ENCODE measurements at places on chromosomes 11 and 22. TPM values are rescaled to one million over a fixed set of nuclear protein-coding genes. Genes with fewer than 3 reads are reported as not detected.
A peak's percentile ranks its signal among the peaks of the same experiment; 100 is the strongest.

DNA sequence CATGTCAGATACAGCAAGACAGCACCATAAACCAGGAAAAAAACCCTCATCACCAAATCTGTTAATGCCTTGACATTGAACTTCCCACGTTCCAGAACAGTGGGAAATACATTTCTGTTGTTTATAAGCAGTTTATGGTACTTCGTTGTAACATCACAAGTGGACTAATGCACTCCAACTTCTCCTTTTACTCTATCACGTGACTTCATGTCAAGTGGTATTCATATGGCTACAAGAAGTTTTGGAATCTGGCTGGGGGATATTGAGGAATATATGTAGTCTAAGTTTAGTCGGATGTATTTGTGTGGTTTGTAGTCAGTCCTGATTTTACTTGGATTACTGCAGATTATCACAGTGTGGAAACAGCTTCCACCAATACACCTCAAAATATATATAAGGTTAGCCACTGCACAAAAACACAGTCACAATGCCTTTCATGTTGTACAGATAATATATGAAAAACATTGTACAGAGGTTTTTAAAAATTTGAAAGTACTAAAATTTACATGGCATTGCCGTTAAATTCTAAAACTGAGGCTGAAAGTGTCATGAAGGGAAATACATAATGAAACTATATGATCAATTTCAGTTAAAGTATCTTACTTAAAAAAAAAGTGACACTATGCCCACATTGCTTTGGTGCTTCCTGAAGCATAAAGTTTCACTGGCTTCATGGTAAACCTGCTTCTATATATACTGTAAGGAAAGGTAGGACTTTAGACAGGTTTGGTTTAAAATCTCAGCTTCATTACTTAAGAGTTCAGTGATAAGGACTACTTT is 134.1 kb downstream of the CASP12 start:
- H3K36me3 ChIP-seq: no peaks in the 10 kb centered on the region
- no peaks in the 10 kb centered on the region for H3K4me1 ChIP-seq
- no peak for DNase-seq
- H3K27ac ChIP-seq: no peak overlapping the region
- no peaks in the 10 kb centered on the region for H3K27me3 ChIP-seq
- no peak overlapping the region for H3K4me3 ChIP-seq

- H3K4me1 ChIP-seq: no peaks in the 10 kb centered on the region
- H3K27me3 ChIP-seq: no peaks in the 10 kb centered on the region
- no peak overlapping the region for H3K4me3 ChIP-seq
These were observed 32.3 kb upstream of the CAT start for GRCh38 chr11:34406413-34406812.

The KRTAP5-4 gene
- total RNA-seq: not detected

The TRIM49D1 gene
- not detected for total RNA-seq

GRCh38 chr22:41147722-41148121 is 55.3 kb downstream of the EP300 start:
- no peaks in the 10 kb centered on the region for H3K4me1 ChIP-seq
- no peak for DNase-seq
- no peaks in the 10 kb centered on the region for H3K27me3 ChIP-seq
- H3K4me3 ChIP-seq: no peak overlapping the region

DNA sequence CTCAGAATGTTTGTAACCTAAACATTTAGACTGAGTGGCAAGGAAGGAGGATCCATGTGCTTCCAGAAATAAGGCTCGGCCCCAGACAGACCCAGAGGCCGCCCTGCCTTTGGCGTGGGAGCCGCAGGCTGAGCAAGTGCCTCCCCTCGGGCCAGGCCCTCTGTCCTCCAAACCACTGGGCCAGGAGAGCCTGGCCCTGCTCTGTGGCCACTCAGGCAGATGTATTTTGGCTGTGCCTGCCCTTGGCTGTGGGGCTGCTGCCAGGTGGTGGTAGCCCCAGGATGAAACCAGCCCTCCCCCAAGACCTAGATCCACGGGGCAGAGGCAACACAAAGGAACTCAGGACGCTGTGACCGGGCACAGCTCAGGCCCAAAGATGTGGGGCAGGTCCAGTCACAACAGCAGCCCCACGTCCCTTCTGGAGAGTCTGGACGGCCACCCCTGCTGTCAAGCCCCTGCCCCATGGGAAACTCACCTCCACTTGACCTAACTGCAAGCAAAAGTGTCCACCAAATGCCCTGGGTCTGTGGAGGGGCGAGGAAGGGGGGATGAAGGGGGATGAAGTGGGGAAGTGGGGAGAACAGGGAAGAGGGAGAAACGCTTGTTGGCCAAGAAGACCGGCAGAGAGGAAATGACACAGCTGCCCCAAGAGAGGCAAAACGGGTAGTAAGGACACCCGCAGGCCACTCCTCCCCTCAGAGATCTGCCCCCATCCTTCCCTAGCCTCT is 24.0 kb downstream of the PISD start:
- H3K27me3 ChIP-seq: no peaks in the 10 kb centered on the region
- DNase-seq: peak; percentile 78
- no peaks in the 10 kb centered on the region for H3K36me3 ChIP-seq
- H3K4me3 ChIP-seq: peak overlapping the region; percentile 46
- H3K27ac ChIP-seq: peak overlapping the region; percentile 89

DNA sequence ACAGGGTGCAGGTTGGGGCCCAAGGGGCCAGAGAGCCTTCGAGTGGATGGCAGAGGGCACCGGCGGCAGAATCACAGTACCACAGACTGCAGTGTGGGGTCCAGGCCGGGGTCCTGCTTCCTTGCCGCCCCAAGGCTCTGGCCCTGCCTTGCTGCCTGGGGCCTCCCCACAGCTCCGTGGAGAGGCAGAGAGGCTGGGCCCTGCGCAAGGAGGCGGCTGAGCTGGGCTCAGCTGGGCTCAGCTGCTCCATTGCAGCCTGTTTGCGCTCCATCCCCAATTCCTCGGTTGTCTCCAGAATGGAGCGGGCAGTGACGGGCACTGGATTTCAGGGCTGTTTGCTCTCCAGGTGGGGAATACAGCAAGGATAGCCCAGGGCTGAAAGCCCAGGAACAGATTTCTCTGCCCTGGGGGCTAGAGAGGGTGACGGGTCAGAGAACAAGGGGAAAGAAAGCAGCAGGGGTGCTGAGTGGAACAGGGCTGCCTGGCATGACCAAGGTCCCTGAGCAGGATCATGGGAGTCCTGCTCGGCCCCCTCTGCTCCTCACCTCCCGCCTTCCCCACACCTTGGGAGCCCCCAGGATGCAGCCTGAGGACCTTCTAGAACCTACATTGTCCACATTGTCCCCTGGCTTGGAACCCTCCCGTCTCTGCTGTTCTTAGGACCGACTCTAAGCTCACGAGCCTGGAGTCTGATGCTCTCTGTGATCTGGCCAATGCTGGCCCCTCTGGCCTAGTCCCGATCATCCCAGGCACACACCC is 18.9 kb downstream of the MRGPRG start:
- H3K36me3 ChIP-seq: no peaks in the 10 kb centered on the region
- DNase-seq: peak; percentile 71
- no peak overlapping the region for H3K4me3 ChIP-seq
- H3K27ac ChIP-seq: no peak overlapping the region
- H3K4me1 ChIP-seq: peaks cover 8% of the 10 kb centered on the region
- H3K27me3 ChIP-seq: no peaks in the 10 kb centered on the region

The ZFTA gene
- total RNA-seq: 9.1 TPM

DNA sequence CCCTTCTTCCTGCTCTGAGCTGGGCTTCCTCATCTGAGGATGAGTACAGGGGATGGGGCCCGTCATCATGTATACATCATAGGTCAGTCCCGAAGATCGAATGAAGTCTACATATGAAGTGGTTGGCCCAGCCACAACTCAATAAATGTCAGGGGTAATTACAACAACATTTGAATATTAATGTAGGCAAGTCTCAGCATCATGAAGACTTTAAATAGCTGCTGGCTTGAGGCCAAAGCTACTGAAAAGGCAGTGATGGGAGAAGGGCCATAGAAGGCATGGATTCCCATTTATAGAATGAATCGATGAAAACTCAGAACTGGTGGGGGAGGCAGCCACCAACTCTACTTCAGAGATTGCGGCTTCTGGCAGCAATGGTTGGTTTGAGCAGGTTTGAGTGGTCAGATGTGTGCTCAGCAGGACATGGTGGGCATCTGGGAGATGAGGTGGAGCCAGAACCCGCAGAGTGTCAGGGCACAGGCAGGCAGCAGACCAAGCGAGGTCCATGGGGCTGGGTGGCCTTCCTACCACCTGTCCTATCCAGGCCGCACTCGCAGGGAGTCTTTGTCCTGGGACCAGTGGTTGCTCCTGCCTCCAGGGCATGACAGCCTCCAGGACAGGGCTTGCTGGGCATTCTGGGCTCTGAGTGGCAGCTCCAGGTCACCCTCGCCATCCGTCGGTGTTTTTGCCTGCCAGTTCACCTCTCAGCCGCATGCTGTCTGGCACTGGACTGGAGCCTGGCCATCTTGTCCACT is 919.1 kb downstream of the TBC1D22A start:
- H3K4me3 ChIP-seq: no peak overlapping the region
- H3K4me1 ChIP-seq: no peaks in the 10 kb centered on the region
- H3K36me3 ChIP-seq: no peaks in the 10 kb centered on the region
- H3K27ac ChIP-seq: no peak overlapping the region
- no peak for DNase-seq

DNA sequence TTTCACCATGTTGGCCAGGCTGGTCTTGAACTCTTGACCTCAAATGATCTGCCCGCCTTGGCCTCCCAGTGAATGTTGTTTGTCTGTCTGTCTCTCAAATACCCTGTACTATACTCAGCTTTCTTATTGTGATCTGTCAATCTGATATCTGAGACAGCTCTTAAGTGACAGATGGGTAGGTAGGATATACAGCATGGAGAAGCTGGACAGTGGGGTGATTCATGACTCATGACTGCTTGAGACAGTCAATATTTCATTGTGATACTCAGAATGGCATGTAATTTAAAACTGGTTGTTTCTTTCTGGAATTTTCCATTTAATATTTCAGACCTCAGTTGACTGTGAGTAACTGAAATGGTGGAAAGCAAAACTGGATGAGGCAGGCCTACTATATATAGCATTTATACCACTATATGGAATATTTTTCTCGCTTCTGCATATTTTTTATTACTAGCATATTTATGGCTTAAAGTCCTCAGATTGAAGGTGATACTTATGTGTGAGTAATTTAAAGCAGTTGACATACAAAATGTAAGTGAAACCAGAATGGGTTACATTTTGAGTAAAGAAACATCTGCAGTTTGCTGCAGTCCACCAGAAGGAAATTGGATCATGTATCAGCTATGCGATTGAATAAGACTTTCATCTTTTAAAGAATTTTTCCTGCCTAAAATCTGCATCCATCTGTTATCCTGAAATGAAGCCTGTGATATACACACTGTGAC is 22.3 kb downstream of the ARHGAP42 start:
- H3K4me3 ChIP-seq: no peak overlapping the region
- no peaks in the 10 kb centered on the region for H3K36me3 ChIP-seq
- H3K4me1 ChIP-seq: no peaks in the 10 kb centered on the region
- DNase-seq: no peak

The MMP10 gene
- not detected for total RNA-seq

DNA sequence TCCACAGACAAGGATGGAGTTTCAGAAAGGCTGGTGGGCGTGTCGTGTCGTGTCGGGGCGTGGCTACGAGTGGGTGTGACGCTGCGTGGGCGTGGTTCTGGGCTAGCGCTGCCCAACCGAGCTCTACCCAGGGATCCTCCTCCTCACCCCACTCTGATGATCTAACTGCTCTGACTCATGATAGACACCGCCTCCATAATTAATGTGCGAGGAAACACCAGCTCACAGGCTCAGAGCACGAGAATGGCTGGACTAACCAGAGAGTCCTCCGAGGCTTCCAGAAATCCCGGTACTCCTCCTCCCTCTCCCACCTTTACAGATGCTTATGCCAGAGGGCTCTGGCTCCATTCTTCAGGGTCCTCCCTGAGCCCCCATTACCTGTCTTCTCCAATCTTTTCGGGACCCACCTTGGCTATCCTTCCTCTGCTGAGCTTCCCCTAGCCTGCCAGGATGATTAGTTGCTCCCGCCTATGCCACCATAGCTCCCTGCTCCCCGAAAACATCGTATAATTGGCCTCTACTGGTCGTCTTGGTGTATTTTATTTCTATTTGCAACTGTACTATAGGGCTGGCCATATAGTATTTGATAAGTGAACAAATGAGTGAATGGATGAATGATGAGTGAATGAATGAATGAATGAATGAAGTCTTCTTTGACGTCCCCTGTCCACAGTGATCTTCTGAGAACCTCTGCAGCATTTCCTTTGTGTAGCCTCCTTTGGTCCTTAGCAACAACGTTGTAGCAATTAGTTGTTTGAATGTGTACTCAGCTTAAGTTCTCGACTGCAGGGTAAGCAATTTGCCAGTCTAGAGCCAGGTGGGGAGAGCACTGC is 21.7 kb downstream of the TMPRSS13 start:
- DNase-seq: peak; percentile 95
- H3K27ac ChIP-seq: no peak overlapping the region
- H3K4me3 ChIP-seq: no peak overlapping the region
- no peaks in the 10 kb centered on the region for H3K27me3 ChIP-seq
- H3K4me1 ChIP-seq: peaks cover 3% of the 10 kb centered on the region
- H3K36me3 ChIP-seq: peaks cover 2% of the 10 kb centered on the region

DNA sequence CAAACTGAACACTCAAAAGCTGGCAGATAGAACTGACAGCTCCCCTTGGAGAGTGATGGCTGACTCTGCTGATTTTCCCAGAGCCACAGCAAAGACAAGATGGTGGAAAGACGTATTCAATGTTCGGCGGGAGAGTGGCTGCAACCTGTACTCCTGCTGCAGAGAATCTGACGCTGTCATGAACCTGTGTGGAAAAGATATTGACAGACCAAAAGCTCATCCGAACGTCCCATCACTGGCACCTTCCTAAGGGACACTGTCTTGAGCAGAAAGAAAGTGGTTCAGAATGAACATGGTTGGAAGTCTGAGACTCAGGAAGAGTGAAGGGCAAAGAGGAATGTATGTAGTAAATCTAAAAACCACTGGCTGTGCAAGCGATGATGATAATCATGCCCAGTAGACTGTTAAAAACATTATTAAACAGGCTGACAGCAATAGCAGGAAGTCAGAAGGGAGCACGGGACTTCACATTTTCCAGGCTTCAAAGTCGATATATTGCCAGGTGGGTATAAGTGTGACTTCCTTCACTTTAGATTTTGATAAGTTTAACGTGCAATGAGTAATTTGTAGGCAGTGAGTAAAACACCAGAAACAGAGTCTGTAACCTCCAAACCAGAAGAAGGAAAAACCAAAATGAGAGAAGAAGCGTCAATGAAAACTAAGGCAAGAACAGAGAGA is 6.2 kb upstream of the IL17REL start:
- no peak overlapping the region for H3K27ac ChIP-seq
- peaks cover 7% of the 10 kb centered on the region for H3K27me3 ChIP-seq
- peaks cover 7% of the 10 kb centered on the region for H3K4me1 ChIP-seq
- H3K36me3 ChIP-seq: no peaks in the 10 kb centered on the region
- H3K4me3 ChIP-seq: no peak overlapping the region

GRCh38 chr22:22181341-22181850 is 63.2 kb upstream of the VPREB1 start:
- no peaks in the 10 kb centered on the region for H3K4me1 ChIP-seq
- no peaks in the 10 kb centered on the region for H3K36me3 ChIP-seq
- no peak overlapping the region for H3K27ac ChIP-seq
- H3K27me3 ChIP-seq: no peaks in the 10 kb centered on the region

The PRODH gene
- total RNA-seq: 206 TPM

Measured in upper lobe of left lung (tissue), 6 donors.